Epithelial cell of prostate (primary cell): ENCODE measurements at places on chromosomes 5 and 9.

DNA sequence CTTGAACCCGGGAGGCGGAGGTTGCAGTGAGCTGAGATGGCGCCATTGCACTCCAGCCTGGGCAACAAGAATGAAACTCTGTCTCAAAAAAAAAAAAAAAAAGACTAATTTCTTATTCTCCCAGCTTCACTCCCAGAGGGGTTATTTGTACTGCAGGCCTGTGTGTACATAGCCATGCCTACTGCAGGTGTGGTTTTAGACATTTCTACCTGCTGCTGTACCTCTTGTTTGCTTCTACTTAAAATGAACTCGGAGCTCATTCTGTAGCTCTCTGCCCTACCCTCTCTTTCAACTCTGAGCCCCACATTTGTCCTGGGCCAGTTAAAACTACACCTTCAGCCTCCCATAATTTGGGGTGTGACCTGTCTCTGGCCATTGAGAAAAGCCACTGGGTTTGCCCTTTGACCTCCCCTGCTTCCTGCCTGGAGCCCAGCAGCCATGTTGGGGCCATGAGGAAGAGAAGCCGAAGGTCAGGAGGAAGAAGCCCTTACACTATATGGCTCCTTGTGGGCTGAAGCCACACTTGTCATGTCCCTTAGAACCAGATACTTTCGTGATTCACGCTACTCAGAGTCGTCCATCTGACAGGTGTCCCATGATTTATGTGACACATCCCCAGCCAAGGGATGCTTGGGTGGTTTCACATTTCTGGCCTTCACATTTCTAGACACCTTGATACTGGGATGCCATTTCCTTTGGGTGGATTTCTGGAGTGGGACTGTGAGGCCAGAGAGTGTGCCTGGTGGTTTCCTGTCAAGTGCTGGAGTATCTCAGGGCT lies 9.4 kb upstream of the CARD19 start:
- no peak for DNase-seq

- DNase-seq: no peak
These were observed 220.1 kb upstream of the MSX2 start for GRCh38 chr5:174504266-174504726.

DNA sequence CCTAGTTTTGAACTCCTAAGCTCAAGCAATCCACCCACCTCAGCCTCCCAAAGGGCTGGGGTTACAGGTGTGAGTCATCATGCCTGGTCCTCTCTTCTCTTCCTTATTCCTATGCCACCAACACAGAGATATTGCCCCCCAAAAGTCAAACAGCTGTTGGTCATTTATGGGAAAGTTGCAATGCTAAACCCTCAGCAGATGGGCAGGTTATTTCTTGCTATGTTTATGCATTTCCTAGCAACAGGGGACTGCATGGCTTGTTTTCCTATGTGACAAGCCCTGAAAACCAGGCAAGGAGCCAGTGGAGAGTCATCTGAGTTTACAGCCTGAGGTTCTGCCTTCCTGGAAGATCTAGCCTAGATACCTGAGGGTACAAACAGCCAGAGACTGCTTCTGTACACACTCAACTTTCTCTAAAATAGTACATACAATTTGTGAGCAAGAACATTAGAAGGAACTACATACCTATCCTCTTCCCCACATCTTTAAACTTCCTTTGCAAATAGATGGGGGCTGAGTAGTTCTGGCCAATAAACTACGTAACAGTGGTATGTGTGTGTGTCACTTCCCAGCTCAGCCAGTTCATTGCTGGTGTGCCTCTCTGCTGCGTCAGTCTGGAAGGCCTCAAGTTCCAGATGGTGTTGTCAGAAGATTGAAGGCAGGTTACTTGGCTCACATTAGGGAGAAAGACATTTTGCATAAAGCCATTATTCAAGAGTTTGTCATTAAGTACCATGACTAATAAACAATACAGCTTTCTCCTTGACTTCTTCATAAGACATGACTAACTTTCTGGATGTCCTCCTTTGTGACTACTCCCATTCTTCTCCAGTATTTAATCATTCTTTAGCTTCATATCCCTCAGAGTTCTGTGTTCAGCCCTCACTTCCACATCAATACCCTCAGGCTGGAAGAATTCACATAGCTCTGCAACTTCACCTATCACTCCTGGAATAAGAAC lies 65.3 kb downstream of the CSNK1A1 start:
- DNase-seq: peak; percentile 99

DNA sequence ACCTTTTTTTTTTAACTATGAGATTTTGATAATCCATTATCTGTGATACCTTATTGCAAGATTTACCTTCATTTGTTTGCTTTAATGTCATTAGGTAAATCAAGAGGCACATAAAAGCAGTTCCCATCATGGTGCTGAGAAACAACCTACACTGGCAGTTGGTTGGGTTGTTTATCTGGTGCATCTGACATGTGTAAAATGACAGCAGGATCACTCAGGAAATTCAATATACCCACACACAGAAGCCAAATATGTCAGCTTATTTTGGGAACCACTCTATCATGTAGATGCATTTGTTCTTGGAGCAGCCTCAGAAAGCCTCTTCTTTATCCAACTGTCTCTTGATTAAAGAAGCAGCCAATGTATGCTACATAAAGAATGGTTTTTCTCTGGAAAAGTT lies 7.8 kb upstream of the CCDC192 start:
- DNase-seq: no peak

DNA sequence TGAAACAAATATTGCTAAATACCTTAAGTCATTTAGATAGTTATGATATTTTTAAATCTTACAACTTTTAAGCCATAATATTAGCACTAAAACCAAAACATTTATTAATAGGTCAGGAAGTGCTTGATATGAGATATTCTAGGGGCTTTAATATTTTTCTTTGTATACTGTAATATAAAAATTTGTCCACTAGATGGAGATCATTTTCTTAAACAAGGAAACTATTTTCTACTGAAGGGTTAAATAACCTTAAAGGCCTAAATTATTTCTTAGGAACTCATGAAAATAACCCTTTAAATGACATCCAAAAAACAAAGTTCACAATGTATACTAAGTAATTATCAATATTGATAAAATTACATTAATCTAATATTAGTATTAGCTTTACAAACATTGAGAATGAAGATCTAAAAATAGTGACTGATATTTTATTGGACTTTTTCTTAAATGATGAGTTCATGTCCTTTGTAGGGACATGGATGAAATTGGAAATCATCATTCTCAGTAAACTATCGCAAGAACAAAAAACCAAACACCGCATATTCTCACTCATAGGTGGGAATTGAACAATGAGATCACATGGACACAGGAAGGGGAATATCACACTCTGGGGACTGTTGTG lies 635.7 kb downstream of the RAB3C start:
- no peak for DNase-seq
